ENCODE measurements at places on chromosomes 5 and 9.

- DNase-seq, result no peak
Measured at GRCh38 chr9:90568667-90569066, 74.0 kb downstream of the DIRAS2 start.

GRCh38 chr9:110835859-110836271 is 167.3 kb downstream of the MUSK start:
- no peak for DNase-seq

DNA sequence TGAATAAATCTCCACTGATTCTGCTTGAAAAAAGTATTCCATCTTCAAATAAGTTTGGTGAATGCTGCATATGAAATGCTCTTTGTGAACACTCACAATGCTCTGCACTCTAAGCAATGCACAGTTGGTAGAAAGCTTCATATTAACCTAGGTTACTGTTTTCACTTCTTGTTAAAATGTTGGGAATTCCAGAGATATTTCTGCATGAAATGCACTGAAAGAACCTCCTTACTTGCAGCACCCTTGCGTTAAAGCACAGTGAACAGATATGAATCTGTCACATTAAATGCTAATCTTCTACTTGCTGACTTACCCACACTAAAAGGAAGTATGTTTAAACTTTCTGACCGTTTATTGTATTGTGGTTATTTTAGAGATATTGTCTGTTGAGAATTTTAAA is 584.1 kb upstream of the NUDT12 start:
- DNase-seq, result no peak

DNA sequence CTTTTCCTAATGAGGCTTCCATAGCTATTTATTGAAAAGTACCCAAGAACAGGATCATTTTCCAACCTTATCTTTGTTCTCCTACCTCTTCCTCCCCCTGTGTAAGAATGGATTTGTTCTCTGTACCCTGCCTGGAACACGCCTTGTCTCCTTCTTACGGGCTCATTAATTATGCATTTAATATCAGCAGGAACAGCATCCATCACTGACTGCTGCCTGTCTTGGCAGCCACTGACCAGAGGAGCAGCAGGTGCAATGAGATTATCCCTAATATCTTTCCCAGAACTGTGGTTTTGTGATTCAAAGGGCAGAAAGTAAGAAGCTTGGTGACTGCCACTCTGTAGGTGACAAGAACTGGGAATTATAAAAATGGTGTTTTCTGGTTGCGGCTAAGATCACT is 19.3 kb upstream of the INSYN2B start:
- DNase-seq, result no peak

DNA sequence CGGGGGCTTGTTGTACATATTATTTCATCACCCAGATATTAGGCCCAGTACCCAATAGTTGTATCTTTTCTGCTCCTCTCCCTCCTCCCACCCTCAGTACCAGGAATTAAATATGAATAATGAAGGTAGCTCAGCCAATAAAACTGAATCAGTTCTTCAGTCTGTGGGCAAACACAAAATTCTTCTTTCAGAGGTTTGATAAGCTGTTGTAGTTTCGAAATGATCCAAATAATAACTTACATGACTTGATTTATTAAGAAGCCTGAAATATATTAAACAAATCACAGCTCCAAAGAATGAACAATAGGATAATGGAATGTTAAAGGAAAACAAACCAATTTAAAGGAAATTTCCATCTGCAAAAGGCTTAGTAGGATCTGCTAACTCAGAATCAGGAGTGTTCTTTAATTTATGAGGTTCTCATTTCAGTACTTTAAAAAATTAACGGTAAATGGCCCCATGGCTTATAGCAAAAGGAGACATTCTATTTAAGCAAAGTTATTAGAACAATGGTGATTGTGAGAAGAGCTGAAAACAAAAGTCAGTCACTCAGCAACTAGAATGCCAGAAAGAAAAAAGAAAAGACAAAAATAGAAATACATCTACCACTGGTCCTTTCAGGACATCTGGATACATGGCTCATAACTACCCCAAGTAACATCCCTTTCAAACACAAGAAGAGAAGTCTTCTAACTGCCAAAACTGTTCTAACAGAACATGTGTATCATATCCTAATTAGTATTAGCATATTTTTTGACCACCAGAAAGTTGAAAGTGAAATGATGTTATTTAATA is 62.4 kb downstream of the NR3C1 start:
- no peak for DNase-seq

DNA sequence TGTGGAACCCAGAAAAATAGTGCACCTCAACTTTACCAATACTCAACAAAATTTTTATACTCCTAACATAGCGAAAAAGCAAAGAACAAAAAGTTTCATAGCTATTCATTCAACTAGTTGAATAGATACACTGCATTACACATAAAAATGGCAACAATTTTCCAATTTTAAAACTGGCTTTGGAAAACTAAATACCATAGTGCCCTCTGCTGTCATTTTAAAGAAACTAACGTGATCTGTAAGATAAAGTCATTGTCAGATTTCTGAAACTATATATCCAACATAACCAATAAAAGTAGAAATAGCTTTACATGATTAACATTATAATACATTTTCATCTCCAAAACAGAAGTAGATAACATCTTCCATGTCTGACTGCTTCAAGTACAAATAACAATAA is 31.6 kb downstream of the DTWD2 start:
- no peak for DNase-seq

DNA sequence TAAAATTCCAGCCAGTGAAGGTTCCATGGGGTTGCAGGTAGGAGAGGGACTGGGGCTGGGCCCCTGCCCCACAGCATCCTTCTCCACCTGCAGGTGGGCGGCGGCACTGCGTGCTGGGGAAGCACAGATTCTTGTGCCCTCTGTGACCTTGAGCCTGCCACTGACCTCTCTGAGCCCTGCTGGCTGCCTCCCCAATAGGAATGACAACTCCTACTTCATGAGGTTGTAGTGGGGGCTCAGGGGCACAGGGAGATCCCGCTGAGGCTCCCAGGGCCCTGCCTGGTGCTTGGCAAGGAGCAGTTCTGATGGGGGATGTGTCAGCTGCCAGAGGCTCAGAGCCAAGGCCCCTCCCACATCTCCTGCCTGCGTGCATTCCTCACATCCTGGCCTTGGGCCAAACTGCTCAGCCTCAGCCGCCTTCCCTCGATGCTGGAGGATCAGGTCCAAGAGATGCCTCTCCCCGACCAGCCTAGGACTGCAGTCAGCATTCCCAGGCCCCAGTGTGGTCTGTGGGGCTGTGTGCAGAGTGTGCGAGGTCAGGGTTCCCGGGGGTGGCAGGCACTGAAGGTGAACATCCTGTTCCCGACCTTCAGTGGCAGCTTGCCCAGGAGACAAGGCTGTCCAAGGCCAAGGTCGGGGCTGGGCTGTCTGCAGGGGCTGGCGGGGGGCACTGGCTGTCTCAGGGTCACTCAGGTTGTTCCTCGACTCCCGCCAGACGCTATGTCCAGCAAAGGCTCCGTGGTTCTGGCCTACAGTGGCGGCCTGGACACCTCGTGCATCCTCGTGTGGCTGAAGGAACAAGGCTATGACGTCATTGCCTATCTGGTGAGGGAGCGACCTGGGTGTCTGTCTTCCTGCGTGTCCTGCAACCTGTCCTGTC is 7.0 kb downstream of the ASS1 start:
- no peak for DNase-seq

DNA sequence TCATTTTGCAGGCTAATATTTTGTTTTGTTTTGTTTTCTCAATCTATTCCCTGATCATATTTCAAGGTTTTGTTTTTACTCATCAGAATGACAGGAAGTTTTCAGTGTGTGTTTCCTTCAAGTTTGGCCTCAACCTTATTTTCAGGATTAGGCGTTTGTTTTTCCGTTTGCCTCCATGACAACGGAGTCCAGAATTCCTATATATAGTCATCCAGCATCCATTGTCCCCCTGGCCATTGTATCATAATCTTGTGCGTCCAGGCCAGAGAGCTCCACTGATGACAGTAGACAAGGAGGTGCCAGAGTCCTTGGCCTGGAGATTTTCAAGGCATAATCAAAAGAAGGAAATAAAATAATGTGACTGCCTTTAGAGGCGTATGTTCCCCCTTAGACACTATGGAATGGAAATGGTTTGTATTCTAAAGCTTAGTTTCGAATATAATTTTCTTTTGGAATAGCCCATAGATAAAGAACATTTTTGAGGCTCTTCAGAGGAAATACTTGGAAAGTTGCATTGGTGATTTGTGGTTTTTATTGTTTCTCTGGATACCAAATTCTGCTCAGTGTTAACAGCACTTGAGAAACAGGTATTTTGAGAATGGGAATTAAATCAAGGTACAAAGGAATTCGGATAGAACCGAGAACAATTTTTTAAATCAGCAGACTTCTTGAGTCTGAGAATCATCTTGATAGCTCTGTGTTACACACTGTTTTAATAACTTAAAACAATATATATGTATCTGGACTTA is 99.8 kb downstream of the ZNF462 start:
- DNase-seq, result no peak

GRCh38 chr9:113355040-113355596 is 5.8 kb downstream of the BSPRY start:
- DNase-seq, result no peak

- no peak for DNase-seq
Measured at GRCh38 chr5:67426961-67427849, 230.6 kb upstream of the CD180 start.

DNA sequence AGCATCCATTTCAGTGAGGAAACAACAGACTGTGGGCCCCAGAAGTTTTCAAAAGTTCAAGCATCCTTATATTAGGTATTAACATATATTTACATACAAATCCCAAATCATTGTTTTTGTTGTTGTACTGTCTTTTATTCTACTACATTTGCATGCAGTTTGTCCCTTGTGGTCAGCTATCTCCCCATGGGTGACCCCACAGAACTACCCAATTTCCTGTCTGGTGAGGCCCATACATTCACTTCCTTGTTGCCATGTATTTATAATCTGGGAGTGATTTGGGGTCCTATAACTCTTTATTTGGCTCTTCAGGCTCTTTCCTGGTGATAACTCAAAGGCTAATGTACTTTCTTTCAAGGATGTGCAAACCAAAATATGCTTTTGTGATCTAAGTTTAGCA is 3.3 kb upstream of the CD180 start:
- DNase-seq, result no peak

All from inflammatory macrophage (primary cell).